Stimulated activated memory B cell treated with anti-CD40 and anti-IgM and Interleukin-4, amounts not matched to agents 10 μg/mL and 1 μg/mL and 100 μg/mL, for 72 hours (primary cell): ENCODE measurements at places on chromosomes 11 and 22.
A peak's percentile ranks its signal among the peaks of the same experiment; 100 is the strongest.

DNA sequence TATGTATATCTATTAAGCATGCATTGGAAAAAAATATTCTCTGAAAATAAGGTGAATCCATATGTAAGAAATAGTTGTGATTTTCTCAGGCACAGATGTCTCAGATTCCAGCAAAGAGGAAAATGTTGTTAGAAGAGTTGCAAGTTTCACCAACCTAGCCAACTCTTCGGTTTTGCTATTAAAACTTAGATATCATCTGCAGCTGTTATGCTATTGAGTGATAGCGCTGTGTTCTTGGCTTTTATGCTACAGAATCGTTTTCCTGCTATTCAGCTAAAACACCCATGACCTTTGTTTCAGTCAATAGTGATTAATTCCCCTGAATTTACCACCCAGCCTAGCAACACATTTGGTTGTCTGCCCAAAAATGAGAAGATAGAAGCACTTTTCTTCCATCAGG is 795.6 kb upstream of the ANO3 start:
- ATAC-seq = no peak

DNA sequence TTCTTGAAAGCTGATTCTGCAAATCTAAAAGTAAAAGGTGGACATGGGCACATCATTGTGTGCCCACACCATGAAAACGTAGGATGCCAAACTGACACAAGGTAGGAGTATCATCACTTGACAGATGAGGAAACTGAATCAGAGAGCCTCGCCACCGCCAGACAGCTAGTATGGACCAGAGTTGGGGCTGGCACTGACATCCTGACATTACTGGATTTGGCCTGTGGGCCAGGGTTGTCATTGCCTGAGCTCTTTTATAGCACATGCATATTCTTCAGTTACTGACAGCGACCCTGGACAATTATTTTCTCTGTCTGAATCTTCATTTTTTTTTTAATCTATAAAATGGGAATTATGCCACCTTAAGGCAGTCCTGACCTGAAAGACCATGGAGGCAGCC is 16.5 kb downstream of the USP35 start:
- no peak for ATAC-seq

GRCh38 chr11:64324692-64325469 is 7.0 kb downstream of the PRDX5 start:
- no peak for ATAC-seq

DNA sequence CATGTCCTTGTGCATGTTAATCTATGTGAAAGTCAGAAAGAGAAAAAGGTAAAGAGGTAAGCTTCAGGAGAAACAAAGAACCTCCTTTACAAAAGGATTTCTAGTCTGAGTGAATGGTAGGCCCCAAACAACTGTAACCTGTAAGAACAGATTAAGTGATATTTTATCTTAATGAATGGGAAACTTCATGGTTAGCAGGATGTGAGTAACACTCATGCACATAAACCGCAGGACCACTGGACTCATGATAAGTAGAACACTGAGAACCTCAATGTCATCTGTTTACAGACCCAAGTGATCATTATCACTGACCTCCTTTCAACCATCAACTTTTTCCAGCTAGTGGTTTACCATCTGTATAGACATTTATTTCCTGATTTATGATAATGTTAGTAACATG is 19.9 kb downstream of the OR8G5 start:
- no peak for ATAC-seq

DNA sequence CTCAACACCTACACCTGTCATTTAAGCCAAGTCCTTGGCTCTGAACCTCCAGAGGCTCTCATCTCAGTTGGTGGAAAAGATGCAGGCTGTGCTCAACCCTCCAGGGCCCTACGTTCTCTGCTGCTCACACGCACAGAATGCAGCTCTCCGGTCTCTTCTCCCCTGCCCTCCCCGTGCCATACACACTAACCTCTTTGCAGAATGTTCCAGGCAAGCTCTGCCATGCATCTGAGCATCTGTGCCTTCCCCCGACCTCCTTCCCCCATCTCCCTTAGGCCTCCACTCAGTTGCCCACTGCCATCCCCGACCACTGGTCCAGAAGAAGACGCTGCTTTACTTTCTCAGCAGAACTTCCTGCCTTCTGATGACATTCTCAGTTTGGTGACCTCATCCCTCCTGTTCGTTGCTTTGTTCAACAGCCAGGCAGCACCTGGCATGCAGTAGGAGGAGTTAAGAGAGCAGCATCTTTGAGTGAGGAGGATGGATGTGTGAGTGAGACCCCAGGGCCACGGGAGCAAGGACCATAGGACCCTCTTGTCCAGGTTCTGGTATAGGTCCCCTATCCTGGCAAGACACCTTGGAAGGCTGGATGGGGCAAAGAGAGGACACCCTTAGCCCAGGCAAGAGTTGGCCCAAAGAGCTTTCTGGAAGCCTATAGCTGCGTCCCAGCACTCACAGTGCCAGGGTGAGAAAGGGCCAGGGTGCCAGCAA is 598.0 kb downstream of the BRD1 start:
- ATAC-seq = no peak

DNA sequence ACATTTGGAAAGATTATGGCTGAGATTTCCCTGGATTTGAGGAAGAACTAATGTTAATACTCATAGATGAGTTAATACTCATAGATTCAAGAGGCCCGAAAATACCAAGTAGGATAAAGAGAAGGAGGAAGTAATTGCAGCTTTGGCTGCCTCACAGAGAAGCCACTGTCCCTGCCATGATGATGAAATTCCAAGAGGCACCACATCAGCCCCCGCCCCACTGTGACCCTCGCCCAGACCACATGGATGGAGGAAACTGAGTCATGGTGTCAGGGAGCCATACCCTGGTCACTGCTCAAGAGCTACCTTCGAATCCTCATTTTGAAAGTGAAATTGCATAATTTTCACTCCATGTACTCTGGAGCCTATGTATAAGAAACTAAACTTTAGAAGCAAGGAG is 92.9 kb upstream of the SLC22A12 start:
- no peak for ATAC-seq

DNA sequence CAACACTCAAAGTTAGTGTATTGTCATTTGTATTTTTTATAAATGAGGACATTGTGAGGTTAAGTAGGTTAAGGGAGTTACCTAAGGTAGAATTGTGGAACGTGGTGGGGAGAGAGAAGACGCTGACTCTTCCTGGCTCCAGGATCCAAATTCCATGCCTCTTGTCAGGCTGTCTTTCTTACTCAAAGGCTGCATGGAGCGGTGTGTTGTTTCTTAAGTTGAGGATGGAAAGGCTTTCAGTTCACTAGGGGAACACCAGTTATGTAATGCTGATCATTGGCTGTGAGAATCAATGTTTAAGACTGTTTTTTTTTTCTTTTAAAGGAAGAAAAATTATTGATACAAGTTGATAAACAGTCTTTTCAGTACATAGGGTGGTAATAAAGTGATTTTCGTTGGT is 2.9 kb downstream of the UBE2L3 start:
- no peak for ATAC-seq

- no peak for ATAC-seq
Observed at GRCh38 chr11:38089726-38090125, 1491.7 kb upstream of the RAG2 start.

DNA sequence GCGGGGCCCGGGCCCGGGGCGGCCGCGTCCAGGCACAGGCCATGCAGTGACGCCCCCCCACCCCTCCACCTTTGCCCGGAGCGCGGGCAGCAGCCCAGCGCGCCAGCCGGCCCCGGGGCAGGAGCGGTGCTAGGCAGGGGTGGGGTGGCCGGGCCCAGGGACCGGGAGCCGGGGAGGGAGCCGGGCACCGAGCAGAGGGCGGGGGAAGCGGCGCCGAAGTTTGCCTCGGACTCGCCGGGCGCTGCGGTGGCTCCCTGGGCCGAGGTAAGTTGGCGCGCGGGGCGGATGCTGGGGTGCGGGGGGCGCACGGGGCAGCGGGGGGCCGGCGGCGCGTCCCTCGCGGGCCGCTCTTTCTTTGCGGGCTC is 332 bp downstream of the TEAD1 start:
- ATAC-seq = peak; percentile 34

DNA sequence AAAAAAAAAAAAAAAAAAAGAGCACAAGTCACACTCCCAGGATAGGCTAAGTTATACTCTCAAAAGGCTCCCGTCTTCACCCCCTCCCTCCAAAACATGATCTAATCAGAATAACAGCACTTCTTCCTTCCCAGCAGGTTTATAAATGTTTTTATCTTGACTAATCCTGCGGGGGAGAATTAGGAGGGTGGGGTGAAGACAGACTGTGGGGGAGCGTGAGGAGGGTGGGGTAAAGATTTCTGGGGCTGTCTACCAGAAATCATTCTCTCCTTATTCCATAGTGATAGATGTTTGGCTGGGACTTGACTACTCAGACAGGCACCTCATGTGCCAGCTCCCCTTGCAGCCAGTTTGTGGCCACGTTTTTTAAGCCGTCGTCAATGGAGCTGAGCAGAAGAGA is 17.0 kb downstream of the KCNE3 start:
- no peak for ATAC-seq

- ATAC-seq = peak; percentile 56
Observed at GRCh38 chr11:70191495-70192140, 11.5 kb upstream of the FADD start.

DNA sequence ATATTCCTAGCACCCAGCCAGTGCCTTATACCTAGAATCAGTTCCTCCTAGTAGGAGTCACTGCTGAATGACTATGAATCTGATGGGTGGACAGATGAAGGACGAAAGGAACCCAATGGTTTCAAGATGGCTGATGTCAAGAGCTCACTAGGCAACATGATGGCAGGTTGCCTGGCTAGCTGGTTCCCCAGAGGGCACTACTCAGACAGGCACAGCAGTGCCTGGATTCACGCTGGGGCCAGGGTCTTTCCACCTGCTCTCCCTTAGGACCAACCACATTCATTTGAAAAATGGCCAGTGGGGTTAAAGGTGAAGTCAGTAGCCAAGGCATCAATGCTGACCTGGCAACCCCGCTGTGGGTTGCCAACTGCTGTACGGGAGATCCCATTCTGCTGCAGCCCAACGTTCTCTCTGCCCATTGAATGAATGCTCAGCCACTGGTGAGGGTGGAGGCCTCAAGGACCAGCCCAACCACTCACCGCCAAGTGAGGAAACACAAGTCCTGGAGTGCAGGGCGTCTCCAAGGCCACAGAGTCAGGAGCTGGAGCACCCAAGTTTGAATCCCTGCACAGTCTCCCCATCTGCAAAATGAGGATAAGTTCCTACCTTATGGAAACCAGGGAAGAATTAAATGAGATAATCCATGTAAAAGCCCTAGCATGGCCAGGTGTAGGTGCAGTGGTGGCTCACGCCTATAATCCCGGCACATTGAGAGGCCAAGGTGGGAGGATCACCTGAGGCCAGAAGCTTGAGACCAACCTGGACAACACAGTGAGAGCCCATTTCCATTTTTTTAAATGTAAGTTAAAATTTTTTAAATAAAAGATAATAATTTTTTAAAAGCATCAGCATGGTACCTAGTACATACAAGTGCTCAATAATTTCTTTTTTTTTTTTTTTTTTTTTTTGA is 12.4 kb downstream of the MYH9 start:
- no peak for ATAC-seq

DNA sequence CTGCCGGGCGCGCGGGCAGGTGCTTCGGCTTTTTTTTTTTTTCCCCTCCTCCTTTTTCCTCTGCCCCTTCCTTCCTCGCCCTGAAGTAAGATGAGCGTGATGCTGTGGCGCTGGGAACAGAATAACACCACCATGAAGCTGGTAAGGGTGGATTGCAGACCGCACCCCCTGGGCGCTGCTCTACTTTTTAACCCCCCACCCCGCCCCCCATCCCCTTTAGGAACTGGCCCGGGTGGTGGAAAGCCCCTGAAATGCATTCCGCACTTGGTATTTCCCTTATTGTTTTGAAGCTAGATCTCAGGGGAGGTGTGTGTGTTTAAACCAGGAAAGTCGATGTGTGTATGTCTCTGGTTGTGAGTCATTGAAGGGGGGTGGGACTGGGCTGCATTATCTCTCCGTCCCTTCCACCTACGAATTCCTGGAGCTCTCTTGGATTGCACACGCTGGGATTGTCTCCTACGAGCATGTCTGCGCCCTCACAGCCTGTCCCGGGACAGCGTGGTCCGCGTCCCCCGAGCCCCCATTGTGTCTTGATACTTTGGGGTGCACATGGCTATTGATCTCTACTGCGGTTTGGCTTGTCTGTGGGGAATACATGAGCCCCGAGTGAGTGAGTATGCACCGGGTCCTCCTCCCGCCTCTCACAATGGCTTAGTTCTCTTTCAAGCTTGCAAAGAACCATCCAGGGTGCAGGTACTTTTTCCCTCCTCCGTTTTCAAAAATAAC is 64.9 kb downstream of the NAV2 start:
- peak; percentile 89 for ATAC-seq

DNA sequence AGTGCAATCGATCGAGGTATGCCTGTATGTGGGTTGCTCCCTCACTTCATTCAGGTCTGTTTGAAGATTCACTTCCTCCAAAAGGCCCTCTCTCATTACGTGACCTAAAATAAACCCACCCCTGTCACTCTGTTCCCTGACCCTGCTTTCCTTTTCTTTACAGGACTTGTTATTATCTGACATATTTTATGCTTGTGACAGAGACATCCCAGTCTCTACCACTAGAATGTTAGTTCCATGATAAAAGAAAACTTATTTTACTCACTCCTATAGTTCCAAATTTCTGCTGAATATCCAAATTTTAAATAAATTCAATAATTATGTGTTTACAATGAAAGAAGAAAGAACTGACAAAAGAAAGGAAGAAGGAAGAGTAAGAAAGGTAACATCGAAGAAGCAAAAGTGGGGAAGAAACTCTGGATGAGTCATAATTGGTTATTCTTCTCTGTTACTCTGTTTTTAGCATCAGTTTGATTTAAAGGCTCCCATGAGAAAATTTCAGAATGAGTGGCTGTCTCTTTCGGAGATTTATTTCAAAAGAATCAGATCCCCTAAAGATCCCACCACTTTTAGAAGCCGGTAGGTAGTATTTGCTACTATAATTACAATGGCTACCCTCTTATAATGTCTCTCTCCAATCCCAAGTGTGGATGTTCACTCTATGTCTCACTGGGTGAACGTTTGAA is 33.5 kb downstream of the ENTHD1 start:
- ATAC-seq = peak; percentile 76

- ATAC-seq = no peak
Observed at GRCh38 chr11:100671471-100671870, 15.6 kb upstream of the ARHGAP42 start.

- ATAC-seq = no peak
Observed at GRCh38 chr11:124751741-124752470, at the start of gene VSIG2. TSS of gene VSIG2 (minus strand) at chr11:124752255. CDS start at chr11:124752137, 118 bp downstream.

DNA sequence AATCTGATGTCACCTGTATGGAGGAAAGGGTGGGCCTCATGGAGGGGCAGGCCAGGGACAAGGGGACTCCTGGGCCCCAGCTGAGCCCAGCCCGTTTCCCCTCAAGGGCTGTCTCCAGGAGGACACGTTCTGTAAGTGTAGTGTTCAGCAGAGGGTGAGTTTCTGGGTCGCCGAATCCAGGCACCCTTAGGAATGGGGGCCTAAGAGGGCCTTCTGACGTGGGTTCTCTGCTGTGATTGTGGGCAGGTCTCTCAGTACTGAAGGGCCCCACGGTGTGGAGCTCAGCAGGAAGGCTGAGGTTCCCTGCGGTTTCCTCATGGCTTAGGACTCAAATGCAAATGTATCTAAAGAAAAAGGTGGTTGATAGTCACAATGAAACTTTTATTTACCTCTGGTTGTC is 6.5 kb downstream of the PTDSS2 start:
- ATAC-seq = peak; percentile 76

GRCh38 chr11:8867035-8867434 is 44.0 kb upstream of the AKIP1 start:
- ATAC-seq = no peak
